ENCODE measurements at places on chromosomes 13 and 19.

DNA sequence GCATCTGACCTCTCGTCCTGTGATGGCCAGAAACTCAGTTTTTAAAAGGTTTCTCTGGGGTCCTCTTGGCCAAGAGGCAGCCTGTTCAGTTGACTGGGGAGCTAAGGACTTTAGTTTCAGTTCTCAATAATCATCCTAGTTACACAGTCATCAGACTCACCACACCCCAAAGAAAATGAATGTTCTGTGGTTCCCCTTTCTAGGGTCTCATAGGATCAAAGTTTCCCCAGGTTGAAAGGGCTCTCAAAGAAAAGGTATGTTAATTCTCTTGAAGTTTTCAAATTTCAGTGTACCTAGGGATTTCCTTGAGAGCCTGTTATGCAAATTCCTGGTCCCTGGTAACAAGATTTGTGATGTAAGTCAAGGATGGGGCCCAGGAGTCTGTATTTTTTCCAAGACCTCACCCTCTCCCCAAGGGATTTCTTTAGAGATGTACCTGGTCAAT, 94.9 kb downstream of the FAM216B start:
- H3K4me1 ChIP-seq, result peaks cover 46% of the 10 kb centered on the region
- H3K27ac ChIP-seq, result no peak overlapping the region
- no peak overlapping the region for H3K4me3 ChIP-seq
- H3K36me3 ChIP-seq, result no peaks in the 10 kb centered on the region
- H3K27me3 ChIP-seq, result no peaks in the 10 kb centered on the region

DNA sequence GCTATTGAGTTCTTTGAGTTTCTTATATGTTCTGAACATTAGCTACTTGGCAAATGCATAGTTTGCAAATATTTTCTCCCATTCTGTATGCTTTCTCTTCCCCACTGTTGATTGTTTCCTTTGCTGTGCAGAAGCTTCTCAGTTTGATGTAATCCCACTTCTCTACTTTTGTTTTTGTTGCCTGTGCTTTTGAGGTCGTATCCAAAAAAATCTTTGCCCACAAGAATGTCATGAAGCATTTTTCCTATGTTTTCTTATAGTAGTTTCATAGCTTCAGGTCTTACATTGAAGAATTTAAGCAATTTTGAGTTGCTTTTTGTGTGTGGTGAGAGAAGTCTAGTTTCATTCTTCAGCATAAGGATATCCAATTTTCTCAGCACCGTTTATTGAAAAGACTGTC, 536.7 kb upstream of the ARGLU1 start:
- no peak overlapping the region for H3K4me3 ChIP-seq
- H3K27me3 ChIP-seq, result no peaks in the 10 kb centered on the region
- DNase-seq, result no peak
- H3K4me1 ChIP-seq, result no peaks in the 10 kb centered on the region
- H3K27ac ChIP-seq, result no peak overlapping the region

- H3K4me1 ChIP-seq, result no peaks in the 10 kb centered on the region
- H3K27ac ChIP-seq, result no peak overlapping the region
- H3K27me3 ChIP-seq, result no peaks in the 10 kb centered on the region
- no peak for DNase-seq
Observed at GRCh38 chr13:104315606-104316005, 1249.4 kb upstream of the SLC10A2 start.

DNA sequence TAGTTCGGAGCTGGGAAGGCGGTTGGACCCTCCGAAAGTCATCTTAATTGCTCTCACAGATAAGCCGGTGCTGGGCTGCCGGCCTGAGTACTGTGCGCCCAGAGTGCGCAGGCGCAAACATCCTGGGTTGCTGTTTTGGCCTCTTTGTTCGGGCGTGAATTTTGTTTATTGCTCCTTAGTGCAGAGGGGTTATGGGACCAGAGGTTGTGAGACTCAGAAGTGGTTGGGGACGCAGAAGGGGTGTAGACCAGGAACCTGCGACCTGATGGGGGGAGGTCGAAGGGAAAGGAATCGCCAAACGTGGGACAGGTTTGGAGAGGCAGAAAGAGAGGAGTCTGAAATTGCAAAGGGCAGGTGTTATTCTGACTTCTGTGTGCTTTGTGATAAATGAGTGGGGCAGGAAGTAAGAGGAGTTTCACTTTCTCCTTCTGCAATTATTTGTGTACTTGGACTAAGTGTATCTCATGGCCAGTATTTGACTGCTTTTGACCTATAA, 607 bp upstream of the ZNF566 start:
- peaks cover 3% of the 10 kb centered on the region for H3K36me3 ChIP-seq
- peaks cover 4% of the 10 kb centered on the region for H3K4me1 ChIP-seq
- H3K27ac ChIP-seq, result peak overlapping the region; percentile 91

- no peaks in the 10 kb centered on the region for H3K36me3 ChIP-seq
Observed at GRCh38 chr19:596263-596655, 6.6 kb downstream of the HCN2 start.

GRCh38 chr19:38304352-38304865, 358 bp downstream of the C19orf33 start:
- H3K27ac ChIP-seq, result peak overlapping the region; percentile 38
- DNase-seq, result no peak
- no peaks in the 10 kb centered on the region for H3K27me3 ChIP-seq
